Fibroblast of skin of left biceps (primary cell): ENCODE measurements at places on chromosomes 7 and 10.

DNA sequence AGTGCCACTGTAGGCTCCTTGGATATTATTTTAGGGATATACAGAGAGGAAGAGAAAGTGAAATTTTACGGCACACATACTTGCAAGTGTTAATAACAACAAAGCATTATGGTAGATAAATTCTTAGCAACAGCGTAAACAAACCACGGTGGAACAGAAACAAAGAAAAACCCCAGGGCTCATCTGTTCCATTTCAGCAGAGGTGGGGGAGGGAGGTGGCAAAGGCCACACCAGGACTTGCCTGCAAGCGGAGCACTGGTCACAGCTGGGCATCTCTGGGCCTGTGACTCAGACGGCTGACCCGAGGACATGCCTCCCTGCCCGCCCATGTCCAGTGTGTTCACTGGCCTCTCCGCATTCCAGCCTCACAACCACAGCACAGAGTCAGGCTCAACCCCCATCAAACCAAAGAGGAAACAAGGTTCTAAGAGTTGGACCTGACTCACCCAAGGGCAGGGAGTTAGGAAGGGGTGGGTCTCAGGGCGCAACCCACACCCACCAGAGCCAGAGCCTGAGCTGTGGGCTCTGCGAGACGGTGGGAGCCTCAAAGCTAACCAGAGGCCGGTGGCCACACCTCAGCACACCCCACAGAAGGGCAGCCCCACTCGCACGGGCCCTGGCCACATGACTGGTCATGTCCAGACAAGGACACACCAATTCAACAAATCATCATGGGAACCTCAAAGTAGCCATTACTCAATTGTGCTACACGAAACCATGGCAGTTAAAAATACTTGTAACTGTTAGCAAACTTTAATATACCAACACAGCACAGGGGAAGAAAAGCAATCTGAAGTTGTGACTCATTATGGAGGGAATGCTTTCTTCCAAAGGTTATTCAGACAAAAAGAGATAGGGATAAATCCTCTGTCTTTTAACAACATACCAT lies 10.7 kb downstream of the ESYT2 start:
- peak; percentile 52 for DNase-seq

GRCh38 chr7:105156731-105157130 lies 142.7 kb downstream of the KMT2E start:
- DNase-seq, result no peak

DNA sequence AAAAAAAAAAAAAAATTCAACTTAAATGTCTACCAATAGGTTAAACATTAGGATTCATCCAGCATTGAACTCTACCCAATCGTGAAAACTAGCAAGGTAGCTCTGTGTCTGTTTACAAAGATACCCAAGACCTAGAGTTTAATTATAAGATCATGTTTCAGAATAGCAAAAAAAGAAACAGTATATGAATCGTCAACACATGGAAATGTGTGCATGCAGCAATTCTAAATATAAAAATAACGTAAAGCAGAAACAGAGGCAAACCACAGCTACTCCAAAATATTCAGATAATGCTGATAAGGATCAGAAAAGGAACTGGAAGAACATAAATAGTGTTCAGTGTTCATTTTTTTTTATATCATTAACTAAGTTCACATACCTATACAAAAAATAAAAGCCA lies 68.7 kb downstream of the AFAP1L2 start:
- no peak for DNase-seq

GRCh38 chr7:91953618-91954017 lies 13.0 kb downstream of the AKAP9 start:
- no peak for DNase-seq

GRCh38 chr10:108901781-108902618 lies 1021.3 kb downstream of the XPNPEP1 start:
- DNase-seq, result no peak
